ENCODE measurements at places on chromosomes 3 and 15.

DNA sequence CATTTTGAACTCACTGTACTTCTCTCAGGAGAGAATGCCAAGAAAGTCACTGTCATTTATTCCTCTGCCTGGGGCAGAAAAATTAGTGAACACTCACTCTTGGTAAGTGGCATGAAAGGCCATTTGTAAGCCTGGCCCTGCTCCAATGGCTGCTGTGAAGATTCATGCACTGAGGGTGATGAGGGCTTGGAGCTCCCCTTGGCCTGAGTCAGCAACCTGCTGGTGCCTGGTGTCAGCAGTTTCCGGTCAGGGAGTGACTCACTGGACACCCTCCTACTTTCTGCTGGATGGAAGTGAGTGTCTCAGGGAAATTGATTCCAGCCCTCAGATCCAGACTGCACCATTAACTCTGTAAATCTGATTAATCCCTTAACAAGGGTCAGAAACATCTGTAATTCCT, 37.6 kb downstream of the TRA2B start:
- no peak for DNase-seq

GRCh38 chr3:108036984-108037741, 53.7 kb downstream of the CD47 start:
- no peak for DNase-seq

GRCh38 chr15:77695548-77695947, 62.8 kb upstream of the LINGO1 start:
- DNase-seq = no peak

- DNase-seq = no peak
Observed at GRCh38 chr15:57152666-57153539, 223.4 kb upstream of the CGNL1 start.

- DNase-seq = no peak
Observed at GRCh38 chr3:99639579-99639978, 1.2 kb downstream of the COL8A1 start.

DNA sequence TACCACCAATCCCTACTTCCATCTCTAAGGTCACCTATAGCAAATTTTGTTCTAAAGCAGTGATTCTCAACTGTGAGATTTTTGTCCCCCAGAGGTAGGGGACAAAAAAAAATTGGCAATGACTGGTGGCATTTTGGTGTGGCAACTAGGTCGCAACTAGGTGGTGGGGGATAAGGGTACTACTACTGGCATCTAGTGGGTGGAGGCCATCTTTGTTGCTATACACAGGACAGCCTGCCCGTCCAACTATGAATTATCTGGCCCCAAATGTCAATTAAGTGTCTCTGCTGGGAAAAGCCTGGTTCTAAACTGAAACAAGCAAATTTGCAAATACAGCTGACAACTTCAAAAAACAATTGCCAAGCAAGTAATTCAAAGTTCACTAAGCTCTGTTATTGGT, 1.4 kb downstream of the MTMR10 start:
- no peak for DNase-seq

DNA sequence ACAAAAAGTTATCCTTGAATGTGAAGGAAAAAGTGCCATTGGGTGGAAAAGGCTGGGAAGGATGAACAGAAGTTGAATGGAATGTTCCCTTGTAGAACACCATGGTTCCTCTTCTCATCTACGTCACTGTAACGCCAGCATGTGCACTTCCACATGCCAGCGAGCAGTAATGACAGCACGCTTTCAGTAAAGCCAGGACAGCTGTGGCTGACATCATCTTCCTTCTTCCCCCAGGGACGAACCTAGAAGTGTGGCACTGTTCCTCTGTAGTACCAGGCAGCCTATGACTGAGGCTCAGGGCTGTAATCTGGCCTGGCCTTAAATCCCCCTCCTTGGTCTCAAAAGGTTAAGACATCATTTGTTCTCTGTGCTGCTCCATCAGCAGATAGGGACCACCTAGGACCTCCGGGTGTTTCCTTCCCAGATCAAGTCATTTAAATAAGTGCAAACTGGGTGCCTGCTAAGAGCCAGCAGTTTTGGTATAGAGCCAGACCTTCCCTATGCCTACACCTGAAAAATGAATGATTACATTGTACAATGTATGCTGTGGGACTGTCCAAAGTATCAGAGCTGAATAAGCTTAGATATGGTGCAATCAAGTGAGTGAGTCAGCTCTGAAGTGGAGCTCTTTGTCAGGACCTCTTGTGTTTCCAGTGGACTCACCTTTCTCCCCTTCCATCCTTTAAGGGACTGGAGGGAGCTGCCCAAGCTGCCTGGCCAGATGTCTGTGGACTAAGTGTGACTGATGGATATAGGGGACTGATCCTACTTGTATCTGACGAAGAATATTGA, 5.6 kb upstream of the SRPRB start:
- no peak for DNase-seq

All from stimulated activated CD8-positive, alpha-beta memory T cell treated with anti-CD3 and anti-CD28 coated beads, Interleukin-7, amount 100 ng/mL, for 1 hour (primary cell).